ENCODE measurements at places on chromosomes 3 and 15.

DNA sequence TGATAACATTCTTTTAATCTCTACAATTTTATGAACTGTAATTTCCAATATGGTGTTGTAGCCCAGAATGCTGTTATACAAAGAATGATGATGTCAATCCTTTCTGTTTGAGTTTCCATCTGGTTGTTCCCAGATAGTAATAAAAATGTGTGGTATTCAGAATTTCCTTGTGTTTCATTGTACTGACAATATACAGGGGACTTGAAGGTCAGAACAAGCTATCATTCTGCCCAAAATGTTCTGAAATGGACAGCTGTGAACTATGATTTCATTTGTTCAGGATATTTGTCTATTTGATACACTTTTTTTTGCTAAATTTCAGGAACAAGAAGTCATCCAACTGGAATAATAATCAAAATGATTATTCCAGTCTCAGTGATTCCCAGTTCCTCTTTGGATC lies 40.8 kb downstream of the C3orf62 start:
- no peak for DNase-seq

- no peak for DNase-seq
Observed at GRCh38 chr3:16349986-16350596, 85.1 kb downstream of the OXNAD1 start.

DNA sequence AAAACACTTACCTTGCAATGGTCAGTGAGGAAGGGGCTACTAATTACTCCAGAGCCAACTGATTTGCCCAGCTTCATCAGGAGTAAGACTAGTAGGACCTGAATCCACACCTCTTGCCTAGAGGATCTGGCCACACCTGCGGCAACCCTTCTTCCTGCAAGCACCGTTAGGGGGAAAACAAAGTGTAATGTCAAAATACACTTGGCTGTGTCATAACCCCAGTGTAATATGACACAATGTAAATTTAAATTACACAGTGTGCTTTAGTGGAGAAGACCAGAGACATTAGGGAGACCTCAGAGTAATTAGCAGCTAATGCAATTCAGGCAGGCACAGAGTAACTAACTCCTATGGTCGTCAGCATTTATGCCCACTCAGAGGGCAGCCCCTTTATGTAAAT lies 308.5 kb upstream of the ARRDC4 start:
- DNase-seq: no peak

DNA sequence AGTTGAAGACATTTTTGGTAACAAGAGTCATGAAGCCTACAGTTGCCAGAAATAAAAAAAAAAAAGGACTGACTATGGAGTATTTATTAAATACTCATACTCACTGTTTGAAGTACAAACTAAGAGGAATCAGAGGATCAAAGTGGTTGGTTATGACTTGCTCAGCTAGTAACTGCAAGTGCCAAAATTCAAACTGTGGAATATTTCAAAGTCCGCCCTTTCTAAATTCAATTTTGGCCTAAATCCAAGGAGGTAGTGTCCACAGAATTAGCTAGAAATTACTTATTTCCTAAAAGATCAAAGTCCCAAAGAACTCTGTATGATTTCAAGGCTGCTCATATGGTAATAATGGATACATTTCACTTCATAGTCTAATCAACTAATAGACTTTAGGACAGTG lies 274.5 kb downstream of the ZBTB20 start:
- DNase-seq: no peak

DNA sequence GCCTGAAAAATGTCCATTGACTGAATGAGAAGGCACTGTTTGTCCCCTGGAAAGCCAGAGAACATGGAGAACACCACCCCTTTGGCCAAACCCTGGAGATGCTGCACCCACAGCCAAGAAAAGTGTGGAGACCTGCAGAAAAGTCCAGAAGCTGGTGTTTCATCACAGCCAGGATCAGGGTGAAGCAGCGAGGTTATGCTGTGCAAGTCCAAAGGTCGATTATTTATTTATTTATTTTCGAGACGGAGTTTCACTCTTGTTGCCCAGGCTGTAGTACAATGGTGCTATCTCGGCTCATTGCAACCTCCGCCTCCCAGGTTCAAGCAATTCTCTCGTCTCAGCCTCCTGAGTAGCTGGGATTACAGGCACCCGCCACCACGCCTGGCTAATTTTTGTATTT lies 5.5 kb upstream of the CTSH start:
- DNase-seq: no peak

- no peak for DNase-seq
Observed at GRCh38 chr3:72617424-72618024, 230.7 kb downstream of the SHQ1 start.

GRCh38 chr3:126961191-126961790 lies 21.6 kb upstream of the PLXNA1 start:
- DNase-seq: no peak

DNA sequence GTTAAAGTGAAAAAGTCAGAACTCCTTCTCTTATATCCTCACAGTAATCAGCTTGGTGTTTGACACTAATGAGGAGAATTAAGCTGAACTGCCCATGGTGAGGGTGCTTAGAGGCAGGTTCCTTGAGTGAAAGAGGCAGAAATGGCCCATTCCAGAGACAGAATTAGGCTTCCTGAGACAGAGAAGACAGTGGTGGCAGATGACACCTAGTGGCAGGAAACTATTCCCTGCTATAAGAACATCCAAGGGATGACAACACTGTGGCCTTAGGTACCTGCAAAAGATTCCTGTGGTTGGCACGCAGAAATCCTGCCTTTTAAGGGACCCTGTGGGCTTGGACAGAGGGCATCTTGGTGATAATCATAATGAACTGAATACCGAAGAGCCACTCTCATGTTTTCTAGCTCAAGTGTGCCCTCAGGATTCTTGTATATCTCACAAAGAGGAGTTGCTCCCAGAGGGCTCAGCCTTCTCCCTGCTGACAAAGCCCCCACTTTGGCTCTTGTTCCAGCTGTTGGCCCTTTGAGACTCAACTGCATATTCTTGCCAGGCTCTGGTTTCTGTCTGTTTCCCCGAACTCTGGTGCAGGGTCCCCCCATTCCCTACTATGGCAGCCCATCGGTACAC lies 56.0 kb downstream of the KBTBD12 start:
- peak; percentile 45 for DNase-seq

DNA sequence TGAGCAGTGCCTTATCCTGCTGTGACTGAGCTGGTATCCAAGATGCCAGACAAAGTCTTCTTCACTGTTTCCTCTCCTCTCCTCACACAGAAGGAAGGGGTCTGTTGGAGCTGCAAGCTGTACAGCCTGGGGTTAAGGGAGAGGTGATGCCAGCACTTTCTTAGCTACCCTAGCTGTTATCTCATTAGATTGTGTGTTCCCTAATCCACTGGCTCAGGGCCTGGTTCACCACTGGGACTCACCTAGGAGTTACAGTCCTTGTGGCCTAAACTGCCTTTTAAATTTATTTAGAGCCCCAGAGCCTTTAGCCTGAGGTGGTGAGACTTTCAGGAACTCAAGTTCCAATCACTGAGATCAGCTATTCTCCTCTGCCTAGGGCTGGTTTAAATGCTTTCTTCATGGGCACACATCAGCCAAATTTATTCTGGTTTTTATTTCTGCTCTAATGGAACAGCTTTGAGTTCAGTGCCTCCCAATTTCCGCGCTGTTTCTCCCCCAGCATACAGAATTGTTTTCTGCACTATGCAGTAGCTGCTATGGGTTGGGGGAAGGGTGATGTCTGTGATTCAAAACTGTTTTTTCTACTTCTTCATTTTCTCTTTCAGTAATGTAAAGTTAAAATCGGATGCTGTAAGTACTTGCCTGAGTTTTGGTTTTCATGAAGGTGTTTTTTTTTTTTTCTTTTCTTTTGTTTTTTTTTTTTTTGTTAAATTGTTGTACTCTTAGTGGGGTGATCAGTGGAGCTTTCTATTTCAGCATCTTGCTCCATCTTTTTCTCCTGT lies 198.8 kb downstream of the DOCK3 start:
- DNase-seq: no peak

DNA sequence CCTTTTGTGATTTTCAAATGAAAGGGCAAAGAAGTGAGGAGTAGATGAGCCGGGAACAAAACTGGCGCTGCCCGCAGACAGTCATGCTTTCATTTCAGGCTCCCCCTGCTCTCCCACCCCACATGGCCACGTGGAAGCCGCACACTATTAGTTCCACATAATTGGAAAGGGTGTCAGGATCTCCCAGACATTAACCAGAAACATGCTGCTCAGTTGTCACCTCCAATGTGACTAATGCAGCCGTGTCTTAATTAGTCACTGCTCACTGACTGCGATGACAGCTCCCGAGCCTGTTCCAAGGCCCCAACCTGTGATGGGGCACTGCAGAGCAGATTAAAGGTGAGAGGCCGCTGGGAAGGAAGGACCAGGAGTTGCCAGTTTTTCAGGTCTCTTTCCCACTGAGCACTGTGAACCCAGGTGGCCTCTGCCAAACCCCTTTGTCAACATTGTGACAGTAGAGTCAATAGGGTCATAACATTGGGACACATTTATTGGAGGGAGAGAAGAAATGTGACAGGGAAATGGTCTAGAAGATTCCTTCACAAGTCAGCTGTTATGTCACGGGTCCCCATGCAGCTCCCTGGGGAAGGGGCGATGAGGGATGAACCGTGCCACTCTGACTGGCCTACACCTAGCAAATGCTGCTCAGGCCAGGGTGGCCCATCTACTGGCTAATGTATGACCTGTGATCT lies 38.6 kb upstream of the SFMBT1 start:
- DNase-seq: no peak

DNA sequence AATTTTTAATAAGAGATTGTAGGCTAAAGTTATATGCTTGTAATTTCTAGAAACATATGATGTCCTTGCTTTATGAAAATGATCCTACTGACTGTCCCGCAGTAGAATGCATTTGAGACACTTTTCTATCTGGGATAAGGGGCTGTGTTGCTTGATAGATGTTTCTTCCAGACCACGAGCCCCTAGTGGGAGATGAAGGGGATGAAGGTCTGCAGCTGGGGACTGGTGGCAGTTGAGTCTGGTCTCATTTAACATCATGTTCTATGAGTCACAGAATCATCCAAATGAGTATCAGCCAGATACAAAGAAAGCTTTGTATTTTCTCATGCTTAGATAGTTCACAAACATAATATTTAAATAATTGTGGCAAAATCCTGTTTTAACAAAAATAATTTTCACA lies 84.3 kb upstream of the PRTG start:
- DNase-seq: no peak

- DNase-seq: peak; percentile 8
Observed at GRCh38 chr3:119794971-119795612, 13.2 kb downstream of the NR1I2 start.

DNA sequence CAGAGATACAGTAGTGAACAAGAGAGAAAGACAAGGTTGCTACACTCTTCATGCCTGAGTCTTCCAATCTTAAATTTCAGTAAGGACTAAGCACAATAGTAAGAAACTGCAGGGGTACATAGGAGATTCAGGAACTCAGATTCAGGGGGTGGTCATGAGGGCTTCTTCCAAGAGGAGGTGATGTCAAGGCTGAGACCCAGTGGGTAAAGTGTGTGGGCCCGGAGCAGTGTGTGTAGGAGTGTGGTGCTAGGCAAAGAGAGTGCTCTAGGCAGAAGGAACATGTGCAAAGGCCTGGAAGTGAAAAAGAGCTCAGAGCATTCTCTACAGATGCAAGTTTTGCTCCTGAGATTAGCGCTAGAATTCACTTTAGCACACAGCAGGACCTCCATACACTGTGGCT lies 102.9 kb upstream of the SPATA12 start:
- no peak for DNase-seq

DNA sequence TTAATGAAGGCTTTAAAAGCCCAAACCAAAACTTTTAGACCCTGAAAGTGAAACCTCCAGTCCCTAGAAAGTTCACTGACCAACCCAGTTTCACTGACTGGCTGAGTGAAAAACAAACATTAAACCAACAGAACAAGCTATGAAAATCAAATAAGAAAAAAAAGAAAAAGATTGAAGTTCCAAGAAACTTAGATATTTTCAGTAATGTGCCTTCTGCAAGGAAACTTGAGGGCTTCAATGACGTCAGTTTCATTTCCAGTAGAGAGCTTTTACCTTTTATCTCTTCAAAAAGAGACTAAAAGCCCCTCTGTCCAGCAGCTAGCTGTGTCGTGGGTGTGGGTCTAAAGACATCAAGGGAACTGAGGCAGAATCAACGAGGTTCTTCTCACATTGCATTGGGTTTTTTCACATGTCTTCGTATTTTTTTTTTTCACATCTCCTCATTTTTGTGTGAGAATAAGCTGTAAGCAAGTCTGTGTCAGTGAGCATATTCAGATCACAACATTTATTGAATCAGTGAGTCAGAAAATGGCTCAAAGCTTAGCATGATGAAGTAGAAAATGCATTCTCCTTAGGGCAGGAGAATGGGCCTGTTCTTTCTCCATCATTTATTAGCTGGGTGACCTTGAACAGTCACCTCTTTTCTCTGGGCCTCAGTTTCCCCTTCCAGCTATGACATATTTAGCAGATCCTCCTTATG lies 54.8 kb upstream of the BCL6 start:
- no peak for DNase-seq

- DNase-seq: no peak
Observed at GRCh38 chr3:172066880-172067796, 27.8 kb downstream of the FNDC3B start.

- DNase-seq: no peak
Observed at GRCh38 chr3:127328421-127328820, 40.6 kb upstream of the PRR20G start.

All from Jurkat, Clone E6-1 (cell line).